ENCODE measurements at places on chromosomes 5 and 9.

DNA sequence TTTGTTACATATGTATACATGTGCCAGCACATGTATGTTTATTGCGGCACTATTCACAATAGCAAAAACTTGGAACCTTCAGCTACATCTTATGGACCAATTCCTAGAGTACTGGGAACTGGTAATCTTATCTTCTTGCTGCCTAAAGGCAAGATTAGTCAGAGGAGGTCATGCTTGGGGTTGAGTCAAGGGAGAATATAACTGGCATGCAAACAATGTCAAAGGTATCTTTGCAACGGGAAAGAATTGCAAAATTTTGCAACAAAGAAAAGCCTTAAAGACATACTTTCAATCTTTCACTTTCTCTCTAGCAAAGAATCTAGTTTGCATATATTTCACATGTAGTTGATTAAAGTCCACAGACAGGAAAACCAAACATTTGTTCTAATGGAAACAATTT lies 145.2 kb downstream of the EDIL3 start:
- DNase-seq, result no peak

DNA sequence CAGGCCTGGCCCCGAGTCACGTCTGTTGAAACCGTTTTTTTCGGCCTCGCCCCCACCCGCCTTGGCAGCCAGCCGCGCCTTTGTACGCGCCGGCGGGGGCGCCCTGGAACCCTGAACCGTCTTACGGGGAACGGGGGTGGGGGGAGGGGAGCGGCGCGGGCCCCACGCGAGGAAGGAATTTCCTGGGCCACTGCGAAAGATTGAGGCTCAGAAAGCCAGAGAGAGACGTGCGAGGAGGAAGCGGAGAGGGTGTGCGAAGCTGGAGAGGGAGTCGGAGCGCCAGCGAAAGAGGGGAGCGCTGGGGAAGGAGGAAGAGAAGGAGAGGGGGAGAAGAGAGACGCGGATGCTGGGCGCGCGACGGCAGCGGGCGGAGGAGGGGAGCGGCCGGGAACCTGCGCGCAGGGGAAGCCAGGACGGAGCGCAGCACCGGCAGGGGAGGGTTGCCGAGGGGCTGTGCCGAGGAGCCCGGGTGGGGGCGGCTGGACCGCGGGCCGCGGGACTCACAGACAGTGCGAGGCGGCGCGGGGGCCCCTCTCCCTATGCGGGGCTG lies 4.6 kb upstream of the PRDM12 start:
- DNase-seq, result no peak

- no peak for DNase-seq
These were observed 46.1 kb downstream of the SLC25A46 start for GRCh38 chr5:110784901-110785300.

- no peak for DNase-seq
These were observed 88.3 kb downstream of the SLC38A9 start for GRCh38 chr5:55623789-55624188.

- no peak for DNase-seq
These were observed 8.2 kb upstream of the GDNF start for GRCh38 chr5:37847978-37848425.

GRCh38 chr9:132175431-132175830 lies 13.6 kb downstream of the NTNG2 start:
- DNase-seq, result no peak

DNA sequence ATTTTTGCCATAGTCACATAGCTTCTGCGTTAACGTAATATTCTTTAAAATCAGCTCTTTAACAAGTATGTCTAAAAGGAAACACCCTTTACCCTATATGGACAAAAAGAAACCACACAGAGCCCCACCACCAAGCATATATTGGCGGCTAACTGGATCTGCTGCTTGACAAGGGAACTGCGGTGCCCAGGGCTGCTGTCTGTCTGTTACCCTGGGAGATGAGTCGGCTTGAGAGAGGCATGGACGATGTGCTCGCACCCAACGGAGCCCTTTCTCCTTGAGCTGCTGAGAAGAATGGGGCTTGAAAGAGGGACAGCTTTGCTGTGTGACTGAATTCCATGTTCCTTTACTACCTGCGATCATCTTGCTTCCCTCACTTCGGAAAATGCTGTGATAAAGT lies 158.6 kb upstream of the SHB start:
- DNase-seq, result no peak
